ENCODE measurements at places on chromosomes 12 and 14.
A peak's percentile ranks its signal among the peaks of the same experiment; 100 is the strongest.

- DNase-seq, result peak; percentile 28
Observed at GRCh38 chr14:50855558-50855957, 16.3 kb upstream of the ABHD12B start.

- no peak for DNase-seq
Observed at GRCh38 chr12:4392223-4392742, 12.8 kb upstream of the FGF23 start.

DNA sequence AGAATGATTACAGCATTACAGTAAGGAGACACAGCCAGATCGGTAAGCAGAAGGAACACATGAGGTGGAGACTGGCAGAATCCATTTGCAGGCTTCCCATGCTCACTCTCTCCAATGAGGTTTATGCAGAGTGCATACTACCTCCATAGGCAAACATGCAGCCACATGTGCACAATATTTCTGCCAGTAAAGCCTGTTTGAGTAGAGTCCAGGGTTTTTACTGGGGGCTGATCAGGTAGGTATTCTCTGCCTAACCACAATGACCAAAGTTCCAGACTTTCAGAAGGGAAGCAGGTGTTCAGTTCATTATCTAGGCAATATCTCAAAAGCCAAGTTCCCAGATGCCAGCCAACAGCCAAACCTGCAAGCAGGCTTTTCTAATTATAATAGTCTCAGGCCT, 31.1 kb downstream of the INTS13 start:
- no peak for DNase-seq

DNA sequence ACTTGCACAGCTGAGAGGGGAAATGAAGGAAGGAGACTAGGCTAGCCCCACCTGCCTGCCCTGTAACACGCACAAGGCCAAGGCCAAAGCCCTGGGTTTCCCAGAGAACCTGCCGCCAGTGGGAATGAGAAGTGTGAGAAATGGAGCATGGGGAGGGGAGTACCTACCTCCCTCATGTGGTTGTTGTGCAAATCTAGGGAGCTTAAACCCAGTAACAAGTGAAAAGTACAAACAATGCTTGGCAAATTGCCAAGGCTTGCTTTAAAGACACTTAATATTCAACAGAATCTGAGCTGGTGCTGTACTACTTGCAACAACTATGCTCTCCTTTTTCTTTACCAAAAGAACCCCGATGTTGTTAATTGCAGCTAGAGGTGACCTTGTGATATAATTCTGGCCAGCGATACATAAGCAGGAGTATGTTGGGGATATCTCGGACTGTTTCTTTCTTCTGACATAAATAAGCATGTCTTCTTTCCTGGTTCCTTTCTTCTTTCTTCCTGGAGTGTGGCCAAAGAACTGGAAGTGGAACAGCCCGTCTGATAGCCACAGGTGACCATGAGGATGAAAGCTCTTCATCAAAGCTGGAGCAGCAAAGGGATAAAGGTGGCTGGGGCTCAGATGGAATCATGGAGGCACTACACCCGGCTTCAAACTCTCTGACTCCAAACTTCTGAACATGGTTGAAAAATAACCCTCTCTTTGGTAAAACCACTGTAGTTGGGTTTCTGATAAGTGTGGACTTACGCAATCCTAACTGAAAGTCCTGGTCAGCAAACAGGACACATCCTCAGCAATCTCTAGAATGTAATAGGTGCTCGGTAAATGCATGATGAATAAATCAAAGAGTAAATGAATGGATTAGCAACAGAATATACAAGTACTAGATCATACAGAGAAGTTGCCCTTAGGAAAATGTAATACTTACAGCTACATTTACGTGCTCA, 207.9 kb downstream of the NUAK1 start:
- no peak for DNase-seq

GRCh38 chr12:31702047-31702446, 26.8 kb downstream of the AMN1 start:
- no peak for DNase-seq

DNA sequence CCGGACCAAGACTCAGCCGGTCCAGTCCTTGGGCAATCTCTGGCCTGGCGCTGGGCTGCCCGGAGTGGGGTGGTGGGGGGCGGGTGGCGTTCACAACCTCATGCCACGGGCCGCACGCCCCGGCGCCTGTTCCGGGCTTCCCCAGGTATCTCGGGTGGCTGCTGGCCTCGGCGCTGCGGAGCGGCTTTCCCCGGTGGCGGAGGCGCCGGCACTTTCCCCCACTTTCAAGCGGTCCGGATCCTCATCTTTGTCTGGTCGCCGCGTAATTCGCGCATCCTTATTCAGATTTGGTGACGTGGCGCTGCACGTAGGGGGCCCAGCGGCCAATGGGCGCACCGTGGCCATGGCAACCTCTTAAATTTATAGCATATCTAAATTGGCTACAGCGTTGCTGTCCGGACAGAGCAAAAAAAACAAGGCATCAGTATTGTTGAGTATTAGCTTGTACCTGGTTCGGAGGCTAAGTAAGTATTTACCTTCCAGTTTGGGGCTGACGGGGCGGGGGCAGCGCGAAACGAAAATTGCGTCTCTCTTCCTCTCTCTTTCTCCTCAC, at the start of gene LHX5:
Gene LHX5 (minus strand): TSS at position 253 of the 553 bp plus-strand sequence. CDS start 373 bp downstream, outside the sequence.
- no peak for DNase-seq

DNA sequence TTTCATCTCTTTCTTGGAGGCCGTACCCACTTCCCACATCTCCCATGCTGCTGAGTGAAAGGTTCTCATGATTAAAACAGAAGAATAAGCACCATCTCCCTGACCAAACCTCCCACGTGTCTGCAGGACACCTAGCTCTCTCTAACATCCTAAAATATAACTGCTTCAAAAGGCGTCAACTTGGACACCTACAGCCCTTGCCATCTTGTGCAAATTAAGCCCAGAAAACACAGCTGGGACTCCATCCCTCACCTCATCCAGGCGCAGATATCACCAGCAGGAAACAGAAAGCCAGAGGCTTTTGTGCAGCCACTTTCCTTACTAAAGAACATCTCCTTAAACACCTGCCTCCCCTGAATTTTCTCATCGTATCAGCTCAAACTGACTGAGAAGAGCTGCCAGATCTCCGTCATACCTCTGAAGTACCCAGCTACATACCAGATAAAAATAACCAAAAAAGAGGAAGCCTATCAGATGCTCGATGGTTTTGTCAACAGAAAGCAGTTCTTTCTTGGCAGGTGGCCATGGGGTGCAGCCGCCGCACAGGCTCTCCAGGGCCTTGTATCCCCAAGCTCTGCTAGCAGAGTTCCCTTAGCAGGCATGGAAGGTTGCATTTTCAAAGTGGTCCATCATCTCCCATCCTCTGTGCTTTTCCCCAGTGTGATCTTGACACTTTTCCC, 28.8 kb downstream of the MAP3K9 start:
- no peak for DNase-seq

GRCh38 chr12:104328790-104329189, 25.3 kb downstream of the EID3 start:
- DNase-seq, result no peak

GRCh38 chr12:12171991-12172511, 94.8 kb downstream of the LRP6 start:
- DNase-seq, result peak; percentile 70

Data from adipocyte (in vitro differentiated cells).